Umbilical cord (tissue), 2 donors: ENCODE measurements at places on chromosomes 3 and 15. TPM values are rescaled to one million over a fixed set of nuclear protein-coding genes. Genes with fewer than 3 reads are reported as not detected.

DNA sequence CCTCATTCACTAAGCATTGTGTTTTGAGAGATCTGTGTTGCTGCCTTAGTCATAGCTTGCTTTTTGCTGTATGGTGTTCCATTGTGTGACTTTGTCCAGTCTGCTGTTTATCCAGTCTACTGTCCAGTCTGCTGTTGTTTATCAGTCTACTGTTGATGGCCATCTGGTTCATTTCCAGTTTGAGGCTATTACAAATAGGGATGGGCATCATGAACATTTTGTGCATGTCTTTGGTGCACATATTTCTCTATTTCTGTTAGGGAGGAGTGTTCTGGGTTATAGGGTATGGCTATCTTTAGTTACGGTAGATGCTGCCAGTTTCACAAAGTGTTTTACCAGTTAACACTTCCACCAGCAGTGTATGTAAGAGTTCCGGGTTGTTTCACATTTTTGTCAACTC is 22.2 kb upstream of the CLEC3B start:
- DNase-seq = no peak

Gene MNS1
- total RNA-seq = 3.9 TPM

DNA sequence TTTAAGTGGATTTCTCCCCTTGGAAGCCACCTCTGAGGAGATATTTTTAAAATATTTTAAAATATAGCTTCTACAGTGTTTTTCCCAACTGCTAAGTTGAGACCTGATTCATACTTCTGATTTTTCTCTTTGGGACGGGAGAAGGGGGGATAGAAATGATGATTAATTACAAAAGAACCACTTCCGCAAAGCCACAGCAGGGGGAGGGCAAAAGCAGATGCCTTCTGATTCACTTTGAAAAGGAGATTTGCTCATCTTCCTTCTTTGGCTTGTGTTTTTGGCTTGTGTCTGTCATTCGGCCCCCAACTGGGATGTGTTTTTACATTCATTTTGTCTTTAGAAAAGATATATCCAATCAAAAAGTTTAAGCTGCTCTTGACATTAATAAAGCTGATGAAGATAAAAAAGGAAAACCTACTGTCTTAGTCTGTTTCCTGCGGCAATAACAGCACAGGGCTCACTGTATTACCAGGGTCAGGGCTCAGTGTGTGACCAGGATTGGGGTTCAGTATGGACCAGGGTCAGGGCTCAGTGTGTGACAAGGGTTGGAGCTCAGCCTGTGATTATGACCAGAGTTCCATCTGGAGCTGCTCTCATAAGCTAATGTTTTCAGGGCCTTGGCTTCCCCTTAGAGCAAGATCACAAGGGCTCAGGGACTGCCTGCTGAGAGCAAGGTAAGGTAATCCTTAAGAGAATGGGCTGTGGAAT is 223.2 kb downstream of the MTHFS start:
- DNase-seq = no peak

GRCh38 chr3:10869460-10869859 is 53.4 kb downstream of the SLC6A11 start:
- DNase-seq = no peak

- DNase-seq = peak; percentile 38
Observed at GRCh38 chr3:170410428-170411029, 8.1 kb upstream of the CLDN11 start.

Gene CAPN3
- 5.5 TPM for total RNA-seq

DNA sequence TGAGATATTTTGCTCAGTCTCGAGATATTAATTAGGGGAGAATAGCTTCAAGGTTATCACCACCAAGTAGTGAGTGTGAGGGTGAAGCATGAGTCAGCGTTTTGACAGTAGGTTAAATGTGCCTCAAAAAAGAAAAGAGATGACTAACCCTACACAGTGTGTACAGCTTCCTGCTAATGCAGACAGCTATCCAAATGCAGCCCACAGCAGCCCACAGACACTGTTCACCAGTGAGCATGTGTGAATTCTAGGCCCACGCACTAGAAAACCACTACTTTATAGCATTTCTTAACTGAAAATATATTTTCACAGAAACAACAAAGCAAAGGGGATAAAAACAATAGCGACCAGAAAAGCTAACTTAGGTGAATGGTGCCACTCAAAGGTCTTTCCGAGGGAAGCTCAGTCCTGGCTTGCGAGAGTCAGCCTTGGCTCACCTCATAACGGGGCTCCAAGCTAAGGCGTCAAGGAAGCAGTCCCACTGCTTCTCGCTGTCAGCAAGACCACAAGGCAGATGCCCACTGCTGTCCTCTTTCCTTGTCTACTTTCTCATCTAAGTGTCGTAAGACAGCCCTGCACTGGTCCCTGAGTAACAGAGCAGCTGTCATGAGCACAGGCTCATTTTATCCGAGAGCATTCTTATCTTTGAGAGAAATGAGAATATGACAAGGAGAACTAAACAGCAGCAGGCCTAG is 47.6 kb downstream of the TXNRD3 start:
- no peak for DNase-seq

DNA sequence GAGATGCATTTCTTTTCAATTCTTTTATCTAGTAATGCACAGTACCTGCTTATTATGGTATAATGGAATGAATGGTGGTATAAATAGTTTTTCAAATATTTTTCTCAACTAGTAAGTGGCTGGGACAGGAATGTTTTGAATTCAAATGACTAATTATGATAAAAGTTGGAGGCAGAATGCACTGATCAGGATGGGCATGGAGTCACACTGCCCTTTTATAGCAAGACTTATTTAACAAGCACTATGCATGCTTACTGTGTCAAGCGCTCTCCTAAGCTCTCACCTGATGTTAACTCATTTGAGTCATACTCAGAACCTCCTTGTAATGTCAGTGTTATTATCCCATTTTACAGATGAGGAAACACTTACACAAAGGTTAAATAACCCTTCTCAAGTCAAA is 221.8 kb downstream of the FEZF2 start:
- no peak for DNase-seq

DNA sequence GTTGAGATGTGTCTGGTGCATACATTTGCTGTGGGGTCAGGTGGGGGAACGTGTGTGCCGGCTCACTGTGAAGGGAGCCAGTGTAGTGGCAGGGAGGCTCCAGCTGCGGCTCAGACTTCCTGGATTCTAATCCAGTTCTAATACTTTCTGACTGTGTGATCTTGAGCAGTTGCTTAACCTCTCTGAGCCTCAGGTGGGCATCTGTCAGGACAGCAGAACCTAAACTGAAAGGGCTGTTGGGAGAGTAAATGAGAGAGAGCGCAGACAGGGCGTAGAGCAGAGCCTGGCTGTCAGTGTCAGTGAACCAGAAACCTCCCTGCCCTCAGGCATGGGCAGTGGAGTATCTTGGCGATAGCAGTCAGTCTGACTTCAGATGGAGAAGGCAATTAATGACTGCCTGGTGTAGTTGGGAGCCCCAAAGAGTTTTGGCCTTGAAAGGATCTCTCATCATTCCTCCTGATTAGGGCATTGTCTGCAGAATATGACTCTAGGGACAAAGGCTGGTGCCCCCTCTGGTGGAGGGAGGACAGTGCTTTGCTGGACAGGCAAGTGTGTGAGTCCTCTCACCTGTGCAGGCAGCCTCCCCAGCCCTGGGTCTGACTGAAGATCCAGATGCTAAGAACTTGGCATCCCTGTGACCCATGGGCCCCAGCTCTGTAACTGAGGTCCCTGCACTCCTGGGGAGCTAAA is 9.6 kb downstream of the KBTBD13 start:
- no peak for DNase-seq

- DNase-seq = no peak
Observed at GRCh38 chr15:73754461-73754860, 1.3 kb upstream of the INSYN1 start.

Gene MUSTN1
- 6.7 TPM for total RNA-seq

Gene ELL3
- total RNA-seq = 0.24 TPM

Gene C3orf22
- total RNA-seq = 1.7 TPM

Gene GHSR
- 1.4 TPM for total RNA-seq

Gene SLC9C1
- total RNA-seq = 4.1 TPM

DNA sequence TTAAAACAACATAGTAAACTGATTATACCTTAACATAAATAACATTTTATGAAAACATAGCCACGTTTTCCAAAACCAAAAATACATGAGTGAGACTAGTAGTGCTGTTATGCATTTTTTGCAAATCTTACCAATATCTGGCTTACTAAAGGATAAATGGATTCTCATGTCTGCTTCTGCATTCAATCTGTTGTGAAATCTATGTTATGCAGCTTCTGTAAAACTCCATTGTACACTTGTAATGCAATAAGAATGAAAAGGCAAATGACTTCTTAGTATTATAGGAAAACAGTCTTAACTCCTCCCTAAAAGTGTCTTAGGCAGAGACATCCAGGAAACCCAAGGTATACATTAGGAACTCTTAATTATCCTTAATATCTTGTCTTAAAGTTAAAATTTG is 330.9 kb upstream of the THBS1 start:
- peak; percentile 28 for DNase-seq

DNA sequence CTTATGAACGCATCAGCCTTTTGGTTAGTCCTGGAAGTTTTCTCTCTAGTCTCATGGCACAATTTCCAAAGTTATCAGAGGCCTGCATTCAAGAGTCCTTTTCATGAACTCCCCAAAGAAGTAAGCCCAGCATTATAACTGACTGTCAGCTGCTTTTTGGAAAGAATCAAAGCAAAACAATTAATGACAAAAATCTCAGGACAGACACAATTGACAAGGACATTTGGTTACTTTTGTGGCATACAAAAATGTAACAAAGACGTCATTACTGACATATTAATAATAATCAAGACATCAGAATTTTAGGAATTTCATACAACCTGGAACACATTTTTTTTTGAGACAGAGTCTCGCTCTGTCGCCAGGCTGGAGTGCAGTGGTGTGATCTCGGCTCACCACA is 21.2 kb downstream of the KATNBL1 start:
- no peak for DNase-seq

DNA sequence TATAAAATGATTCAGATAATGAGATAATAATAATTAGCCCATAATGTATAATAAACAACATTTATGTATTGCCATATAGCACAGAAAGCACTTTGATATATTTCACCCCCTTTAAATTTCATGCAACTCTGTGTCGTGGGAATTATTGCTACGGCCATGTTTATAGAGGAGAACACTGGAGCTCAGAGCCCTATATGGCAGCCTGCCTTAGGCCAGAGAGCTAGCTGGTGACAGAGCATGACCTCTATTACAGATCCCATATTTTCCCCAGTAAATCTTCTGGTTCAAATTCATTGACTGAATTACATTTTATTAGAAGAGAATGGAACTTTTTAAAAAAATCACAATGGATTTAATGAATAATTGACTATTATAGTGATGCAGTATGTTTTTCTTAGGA is 25.0 kb downstream of the USP13 start:
- no peak for DNase-seq

Gene CDHR4
- not detected for total RNA-seq

Gene FBXL2
- total RNA-seq = 13.5 TPM

GRCh38 chr15:41928637-41929620 is 35.1 kb upstream of the SPTBN5 start:
- DNase-seq = no peak

DNA sequence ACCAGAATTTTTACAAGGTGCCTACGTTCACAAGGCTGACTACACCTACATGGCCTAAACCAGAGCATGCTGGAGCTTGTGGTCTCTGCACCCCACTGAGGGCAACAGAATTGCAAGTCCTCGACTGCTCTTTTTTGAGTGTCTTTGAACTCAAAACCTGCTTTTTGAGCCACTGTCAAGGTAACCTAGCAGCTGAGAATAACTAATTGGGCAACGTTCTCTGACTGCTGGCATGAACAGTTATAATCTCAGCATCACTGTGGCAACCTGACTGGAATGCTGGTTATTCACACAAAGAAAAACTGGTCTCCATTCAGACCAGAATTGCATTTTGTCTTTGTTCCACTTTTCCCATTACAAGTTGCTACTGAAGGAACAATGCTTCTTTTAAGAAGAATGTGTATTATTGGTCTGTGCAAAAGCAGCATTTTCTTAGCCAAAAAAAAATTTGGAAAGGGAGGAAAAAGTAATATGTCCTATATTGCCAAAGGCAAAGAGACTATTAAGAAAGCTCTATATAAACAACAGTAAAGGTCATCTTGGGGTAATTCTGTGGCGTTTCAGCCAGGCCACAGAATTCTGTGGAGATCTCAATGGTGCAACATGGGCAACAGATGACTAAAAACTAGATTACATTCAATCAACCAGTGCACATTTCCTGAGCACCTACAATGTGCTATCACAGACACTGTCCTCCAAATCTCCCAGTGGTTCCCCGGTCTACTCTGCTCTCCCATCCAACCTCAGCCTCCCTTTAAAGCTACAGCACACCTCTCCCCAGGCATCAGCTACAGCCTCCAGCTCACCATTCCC is 76.8 kb downstream of the TNIK start:
- DNase-seq = no peak

- DNase-seq = peak; percentile 64
Observed at GRCh38 chr3:194322678-194323211, 28.4 kb downstream of the CPN2 start.

GRCh38 chr3:58088501-58088900 is 80.3 kb downstream of the FLNB start:
- DNase-seq = no peak

GRCh38 chr3:135000465-135000864 is 205.4 kb downstream of the EPHB1 start:
- DNase-seq = no peak

- DNase-seq = no peak
Observed at GRCh38 chr3:46985588-46985987, 6.1 kb downstream of the NBEAL2 start.

- DNase-seq = no peak
Observed at GRCh38 chr3:36603423-36603822, 160.9 kb downstream of the DCLK3 start.

DNA sequence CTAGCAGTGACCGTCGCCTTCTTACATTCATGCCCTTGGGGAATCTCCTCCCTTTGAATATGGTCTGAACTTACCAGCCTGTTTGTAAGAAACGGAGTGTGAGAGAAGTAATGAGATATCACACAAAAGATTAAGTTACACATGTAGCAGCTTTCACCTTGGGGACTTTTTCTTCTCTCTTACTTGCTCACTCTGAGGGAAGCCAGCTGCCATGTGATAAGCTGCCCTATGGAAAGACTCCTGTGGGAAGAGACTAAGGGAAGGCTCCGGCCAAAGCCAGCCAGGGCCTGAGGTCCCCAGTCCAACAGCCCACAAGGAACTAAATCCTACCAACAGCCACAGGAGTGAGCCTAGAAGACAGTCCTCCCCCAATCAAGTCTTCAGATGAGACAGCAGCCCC is 190.4 kb upstream of the TSC22D2 start:
- DNase-seq = no peak

GRCh38 chr15:80518522-80518921 is 114.3 kb downstream of the ARNT2 start:
- no peak for DNase-seq

DNA sequence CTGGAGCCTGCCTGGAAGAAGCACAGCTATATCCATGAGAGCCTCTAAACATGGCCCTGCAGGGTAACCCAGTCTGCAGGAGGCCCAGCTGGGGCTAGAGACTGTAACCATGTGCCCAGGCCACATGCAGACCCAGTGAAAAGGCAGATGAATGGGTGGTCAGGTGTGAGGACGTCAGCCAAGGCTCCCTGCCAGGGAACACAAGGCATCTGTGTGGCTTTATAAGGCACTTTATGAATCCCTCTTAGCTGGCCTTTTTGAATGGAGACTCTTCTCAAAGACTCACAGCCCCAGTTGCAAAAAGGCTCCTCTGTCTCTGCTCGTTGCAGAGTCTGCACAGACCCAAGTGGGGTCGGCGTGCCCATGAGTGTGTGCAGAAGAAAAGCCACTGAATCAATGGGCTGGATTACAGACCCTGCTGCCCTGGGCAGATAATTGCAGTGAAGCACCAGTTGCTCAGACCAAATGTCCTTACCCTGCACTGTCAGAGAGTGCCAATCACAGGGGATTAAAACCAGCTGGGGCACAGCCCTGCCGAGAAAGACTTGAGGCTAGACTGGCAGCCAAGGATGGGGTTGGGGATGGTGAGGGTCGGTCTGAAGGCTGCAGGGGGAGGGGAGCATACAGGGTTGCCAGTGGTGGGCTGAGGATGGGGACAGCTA is 154.2 kb downstream of the RAB11A start:
- peak; percentile 28 for DNase-seq
